ENCODE measurements at places on chromosomes 7 and 10.
A peak's percentile ranks its signal among the peaks of the same experiment; 100 is the strongest.

- DNase-seq = peak; percentile 39
These were observed 163.3 kb downstream of the THSD7A start for GRCh38 chr7:11668727-11669126.

GRCh38 chr7:155257482-155258225, 40.0 kb upstream of the INSIG1 start:
- peak; percentile 12 for DNase-seq

DNA sequence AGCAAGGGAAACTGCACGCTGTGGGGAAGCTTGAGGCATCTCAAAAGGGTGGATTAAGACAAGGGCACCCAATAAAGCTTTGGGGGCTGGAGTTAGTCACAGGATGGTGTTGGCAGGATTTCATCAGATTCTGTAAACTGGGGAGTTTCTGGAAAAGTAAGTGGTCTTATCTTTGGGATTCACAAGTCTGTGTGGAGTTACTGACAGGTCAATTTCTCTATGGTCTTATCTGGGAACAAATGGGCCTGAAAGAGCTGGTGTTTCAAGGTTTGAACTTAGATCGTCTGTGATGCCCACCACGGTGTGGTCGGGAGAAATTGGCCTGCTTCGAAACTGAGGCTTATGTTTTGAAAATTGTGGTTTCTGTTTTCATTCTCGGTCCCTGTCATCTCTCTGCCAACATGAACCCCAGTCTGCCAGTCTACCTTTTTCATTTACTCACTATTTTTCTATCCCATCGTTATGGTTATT, 23.8 kb upstream of the AOAH start:
- no peak for DNase-seq

DNA sequence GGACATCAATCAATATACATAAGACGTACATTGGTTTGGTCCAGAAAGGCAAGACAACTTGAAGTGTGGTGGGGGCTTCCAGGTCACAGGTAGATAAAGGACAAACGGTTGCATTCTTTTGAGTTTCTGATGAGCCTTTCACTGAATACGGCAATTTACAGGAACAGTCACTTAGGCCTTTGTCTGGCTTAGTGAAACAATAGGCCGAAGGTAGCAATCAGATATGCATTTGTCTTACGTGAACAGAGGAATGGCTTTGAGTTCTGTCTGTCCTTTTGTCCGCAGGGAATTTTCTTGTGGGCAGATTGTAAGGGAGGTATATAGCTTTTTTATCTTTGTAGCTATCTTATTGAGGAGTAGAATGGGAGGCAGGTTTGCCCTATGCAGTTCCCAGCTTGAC, 10.8 kb upstream of the STN1 start:
- no peak for DNase-seq

GRCh38 chr7:71752171-71752935, 620.4 kb downstream of the GALNT17 start:
- DNase-seq = peak; percentile 82
